Muscle of arm (tissue), 14 donors: ENCODE measurements at places on chromosomes 3 and 15. TPM values are rescaled to one million over a fixed set of nuclear protein-coding genes. Genes with fewer than 3 reads are reported as not detected.

The TMC3 gene
- not detected for polyA plus RNA-seq

The ZWILCH gene
- polyA plus RNA-seq: 18.1 TPM

The MNS1 gene
- polyA plus RNA-seq: 7.6 TPM

The SLC7A14 gene
- 0.17 TPM for polyA plus RNA-seq

The TXNRD3 gene
- polyA plus RNA-seq: 8.9 TPM

The RBMS3 gene
- 29.9 TPM for polyA plus RNA-seq

The REC114 gene
- polyA plus RNA-seq: not detected

The IQCF2 gene
- not detected for polyA plus RNA-seq

The PYGO1 gene
- 9.8 TPM for polyA plus RNA-seq

The FETUB gene
- polyA plus RNA-seq: not detected

The ALDH1L1 gene
- 0.49 TPM for polyA plus RNA-seq

The HRG gene
- polyA plus RNA-seq: not detected

The DPPA2 gene
- not detected for polyA plus RNA-seq

The SLITRK3 gene
- polyA plus RNA-seq: 0.67 TPM

The SNAPC5 gene
- 38.2 TPM for polyA plus RNA-seq

The CYP1A2 gene
- polyA plus RNA-seq: 0.07 TPM

The TMEM207 gene
- polyA plus RNA-seq: not detected

The CPNE9 gene
- not detected for polyA plus RNA-seq

The ZNF660 gene
- 7.6 TPM for polyA plus RNA-seq

The APOD gene
- polyA plus RNA-seq: 33.1 TPM

The RTP3 gene
- not detected for polyA plus RNA-seq

The PRSS50 gene
- 0.10 TPM for polyA plus RNA-seq

The KBTBD13 gene
- polyA plus RNA-seq: 1.1 TPM

The FHIT gene
- polyA plus RNA-seq: 4.9 TPM

The DUOXA2 gene
- not detected for polyA plus RNA-seq

The GRM2 gene
- 0.34 TPM for polyA plus RNA-seq

The PP2D1 gene
- polyA plus RNA-seq: not detected
